Left renal cortex interstitium (tissue), 4 donors: ENCODE measurements at places on chromosomes 5 and 9. TPM values are rescaled to one million over a fixed set of nuclear protein-coding genes. Genes with fewer than 3 reads are reported as not detected.

Gene DBH
- 0.94 TPM for polyA plus RNA-seq

Gene DRD1
- polyA plus RNA-seq, result not detected

Gene ARL14EPL
- not detected for polyA plus RNA-seq

DNA sequence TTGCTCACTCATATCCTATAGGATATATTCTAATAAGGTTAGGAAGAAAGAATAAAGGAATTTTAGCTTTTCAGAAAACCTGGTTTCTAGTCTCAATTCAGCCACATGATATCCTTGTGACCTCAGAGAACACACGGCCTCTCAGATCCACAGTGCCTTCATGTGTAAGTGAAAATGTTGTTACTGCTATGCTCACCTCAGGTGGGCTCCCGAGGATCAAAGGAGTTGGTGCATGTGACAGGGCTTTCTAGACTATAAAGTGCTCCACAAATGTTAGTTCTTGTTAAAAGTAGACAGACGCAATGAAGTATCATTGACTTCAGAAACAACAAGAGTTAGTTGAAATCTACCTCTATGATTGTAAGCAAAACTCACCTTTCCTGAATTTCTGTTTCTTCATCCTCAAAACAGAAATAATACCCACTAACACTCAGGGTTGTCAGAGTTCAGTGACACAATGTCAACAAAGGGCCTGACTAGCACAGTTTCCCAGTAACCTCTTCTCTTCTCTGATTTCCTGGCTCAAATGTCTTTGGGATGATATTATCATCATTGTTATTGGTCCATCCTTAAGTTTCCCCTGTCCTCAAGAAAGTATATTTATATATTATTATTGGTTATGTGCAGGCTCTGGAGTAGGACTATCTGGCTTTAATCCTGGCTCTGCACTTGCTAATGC lies 36.0 kb upstream of the MAN2A1 start:
- DNase-seq, result no peak

DNA sequence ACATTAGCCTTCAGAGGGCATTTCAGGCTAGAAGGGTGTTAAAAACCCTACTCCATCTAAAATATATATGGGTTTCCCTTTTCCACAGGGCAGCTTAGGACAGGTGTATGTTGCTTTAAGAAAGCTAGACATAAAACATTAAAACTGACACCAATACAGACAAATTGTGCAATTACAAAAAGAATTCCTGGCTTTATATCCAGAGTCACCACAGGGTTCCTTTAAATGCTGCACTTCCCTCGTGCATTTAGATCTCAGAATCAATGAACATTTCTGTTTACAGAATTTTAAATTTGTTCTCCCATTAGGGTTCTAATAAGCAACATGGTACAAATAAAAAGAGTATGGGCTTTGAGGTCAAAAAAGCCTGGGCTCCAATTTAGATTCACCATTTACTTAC lies 170.2 kb downstream of the MAPKAP1 start:
- no peak for DNase-seq
